CD8-positive, alpha-beta memory T cell (primary cell): ENCODE measurements at places on chromosomes 3 and 15. TPM values are rescaled to one million over a fixed set of nuclear protein-coding genes. Genes with fewer than 3 reads are reported as not detected.

DNA sequence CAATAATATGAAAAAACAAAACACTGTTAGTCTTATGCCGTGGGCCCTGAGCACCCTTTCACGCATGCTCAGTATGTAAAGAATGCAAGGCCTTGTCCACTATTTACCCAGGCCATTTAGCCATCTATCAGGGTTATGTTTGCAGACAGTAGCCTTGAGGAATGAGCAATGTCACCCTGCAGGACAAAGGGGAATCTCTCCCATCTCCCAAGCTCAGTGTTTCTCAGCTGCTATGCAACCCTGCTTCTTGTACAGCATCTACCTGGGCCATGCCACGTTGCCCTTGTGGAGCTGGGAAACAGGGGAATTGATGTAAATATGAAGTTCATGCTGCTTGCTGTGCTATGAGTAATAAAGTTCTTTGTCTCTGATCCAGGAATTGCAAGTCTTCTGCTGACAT lies 51.5 kb upstream of the SLCO2A1 start:
- DNase-seq: no peak

DNA sequence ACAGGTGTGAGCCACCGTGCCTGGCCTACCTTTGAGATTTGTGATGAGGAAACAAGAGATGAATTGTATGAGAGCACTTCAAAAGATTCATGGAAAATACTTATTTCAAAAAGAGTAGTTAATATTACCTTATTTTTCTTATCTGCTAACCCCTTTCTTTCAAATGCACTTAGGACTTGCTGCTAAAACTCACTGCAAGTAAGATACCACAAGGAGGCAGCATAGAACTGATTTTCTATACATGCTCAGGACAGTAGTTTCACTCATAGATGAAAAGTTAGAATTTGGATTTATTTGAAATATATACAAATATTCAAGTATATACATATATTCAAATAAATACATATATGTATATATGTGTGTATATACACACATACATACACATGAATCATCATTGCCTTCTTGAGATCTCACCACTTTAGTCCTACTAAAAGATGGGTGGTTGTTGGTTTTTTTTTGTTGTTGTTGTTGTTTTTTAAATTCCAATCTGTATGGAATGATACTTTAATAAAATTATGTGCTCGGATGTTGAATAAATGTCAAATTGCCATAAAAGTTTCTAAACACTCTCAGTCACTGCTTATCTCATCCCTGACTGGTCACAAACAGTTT lies 2.4 kb downstream of the CCNDBP1 start:
- DNase-seq: peak; percentile 40

DNA sequence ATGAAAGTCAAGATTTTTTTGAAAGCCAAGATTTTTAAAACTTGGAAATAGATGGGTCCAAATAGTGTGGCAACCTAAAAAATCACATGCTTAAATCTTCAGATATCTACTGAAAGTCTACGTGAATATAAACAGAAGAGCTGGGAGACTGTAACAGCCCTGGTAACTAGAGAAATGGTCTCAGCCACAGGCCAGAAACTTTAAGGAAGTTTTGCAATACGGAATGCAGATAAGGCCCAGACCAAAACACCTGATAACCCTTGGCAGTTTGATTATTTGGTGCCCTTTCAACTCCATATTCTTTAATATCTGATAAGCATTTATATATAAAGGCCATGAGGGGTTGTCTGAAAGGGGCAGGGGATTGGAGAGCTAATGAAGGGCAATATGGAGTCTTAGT lies 537.3 kb upstream of the TGFBR2 start:
- DNase-seq: no peak

DNA sequence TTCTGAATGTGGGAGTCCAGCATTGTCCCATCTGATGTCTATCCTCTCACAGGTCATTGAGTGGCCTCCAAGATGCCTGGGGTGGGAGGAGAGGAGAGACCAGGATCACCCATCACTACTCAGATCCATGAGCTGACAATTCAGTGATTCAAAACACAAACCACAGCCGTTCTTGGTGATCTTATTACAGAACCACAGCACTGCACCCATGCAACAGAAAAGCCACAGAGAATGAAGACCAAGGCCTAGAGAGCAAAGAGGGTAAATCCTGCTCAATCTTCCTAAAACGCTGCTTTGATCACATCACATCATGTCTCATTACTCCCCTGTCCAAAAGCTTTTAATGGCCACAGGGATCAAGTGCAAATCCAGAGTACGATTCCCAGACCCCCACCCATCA lies 23.5 kb downstream of the ANP32A start:
- DNase-seq: no peak

DNA sequence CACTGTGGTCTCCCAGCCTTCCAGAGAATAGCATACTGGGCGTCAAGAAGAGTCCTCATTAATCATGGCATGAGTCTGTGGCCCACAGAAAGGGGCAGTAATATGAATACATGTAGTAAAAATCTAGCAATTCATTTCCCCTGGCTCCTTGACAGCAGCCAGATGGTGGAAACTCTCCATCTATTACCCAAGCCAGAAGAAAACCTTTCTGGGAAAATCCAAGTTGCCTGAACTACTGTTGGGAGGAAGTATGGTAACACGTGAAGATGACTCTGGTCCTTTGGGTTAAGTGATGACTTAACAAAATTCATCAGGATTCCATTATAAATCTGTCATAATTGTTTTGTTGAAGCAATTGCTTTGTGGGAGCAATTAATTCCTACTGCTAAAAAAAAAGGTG lies 530.5 kb downstream of the FHIT start:
- DNase-seq: no peak

- no peak for DNase-seq
These were observed 73.9 kb downstream of the BOC start for GRCh38 chr3:113285226-113285625.

- DNase-seq: no peak
These were observed 80.6 kb downstream of the FBXL22 start for GRCh38 chr15:63677778-63678177.

Gene RPP25
- 7.4 TPM for total RNA-seq

DNA sequence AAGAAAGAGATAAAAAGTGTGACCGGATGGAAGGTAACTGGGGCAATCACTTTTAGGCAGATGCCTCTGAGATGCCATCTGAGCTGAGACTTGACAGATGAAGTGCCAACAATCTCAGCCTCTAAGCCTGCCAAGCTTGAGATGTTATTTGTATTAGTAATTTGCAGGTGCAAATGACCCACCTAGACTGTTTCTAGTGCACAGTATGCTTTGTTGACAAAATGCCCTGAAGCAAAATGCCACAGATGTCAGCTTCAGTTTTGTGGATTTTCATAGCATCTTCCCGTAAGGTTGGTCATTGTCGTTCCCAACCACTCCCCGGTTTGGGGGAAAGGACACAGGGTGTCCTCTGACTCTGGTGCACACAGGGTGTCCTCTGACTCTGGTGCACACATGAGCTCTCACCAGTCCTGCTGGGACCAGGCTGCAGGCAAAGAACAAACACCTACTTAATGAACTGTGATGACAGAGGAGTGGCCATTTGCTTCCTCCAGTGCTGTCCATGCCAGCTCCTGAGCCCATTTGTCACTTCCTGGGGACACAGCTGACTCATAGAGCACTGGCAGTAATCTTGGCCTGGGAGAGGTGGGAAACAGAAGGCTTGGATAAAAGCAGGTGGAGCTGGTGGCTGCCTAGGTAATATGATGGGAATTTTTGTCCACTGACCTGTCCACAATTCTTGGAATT lies 16.7 kb upstream of the PPP1R2 start:
- DNase-seq: no peak

DNA sequence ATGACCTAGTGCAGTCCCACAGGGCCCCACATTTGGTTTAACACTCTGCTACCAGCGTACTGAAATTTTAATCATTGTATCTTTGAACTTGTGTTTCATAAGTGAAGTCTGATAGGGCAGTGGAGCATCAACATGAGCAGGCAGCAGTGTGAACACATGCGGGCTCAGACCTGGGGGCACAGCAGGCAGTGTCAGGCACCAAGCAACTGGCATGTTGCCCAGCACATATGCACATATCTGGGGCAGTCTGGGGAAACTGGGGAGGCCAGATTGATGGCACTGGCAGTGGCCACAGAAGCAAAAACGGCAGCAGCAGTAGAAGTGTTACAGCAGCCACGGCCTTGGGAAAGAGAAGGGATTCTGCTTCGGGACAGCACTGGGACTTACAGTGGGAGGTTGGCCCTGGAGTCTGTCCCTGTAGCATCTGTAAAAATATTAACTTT lies 353.9 kb upstream of the KCNMB2 start:
- no peak for DNase-seq

- DNase-seq: no peak
These were observed 50.6 kb upstream of the MLF1 start for GRCh38 chr3:158520433-158520832.

DNA sequence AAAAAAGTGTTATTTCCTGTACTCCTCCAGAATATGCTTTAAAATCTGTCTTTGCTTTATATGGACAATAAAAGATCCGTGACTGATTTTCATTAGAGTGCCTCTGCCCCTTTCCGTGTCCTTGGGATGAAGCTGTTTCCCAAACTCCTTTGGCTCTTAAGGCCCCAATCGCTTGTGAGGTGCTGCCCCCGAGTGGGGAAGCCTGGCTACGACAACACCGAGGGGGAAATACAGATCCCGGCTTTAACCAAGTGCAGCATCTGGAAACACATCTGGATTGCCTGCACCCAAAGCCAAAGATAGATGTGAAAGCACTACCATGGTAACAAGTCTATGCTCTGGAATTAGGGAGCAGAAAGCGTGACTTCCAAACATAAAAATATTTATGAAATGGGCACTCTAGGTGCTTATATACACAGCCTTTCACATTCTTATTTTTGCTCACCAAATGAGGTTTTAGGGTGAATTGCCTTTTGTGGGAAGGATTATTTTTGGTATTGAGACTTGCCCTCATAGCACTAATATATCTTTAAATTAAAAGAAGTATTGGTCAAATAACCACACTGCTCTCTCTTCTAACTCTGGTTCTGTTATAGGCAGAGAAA lies 40.6 kb upstream of the ADCY5 start:
- DNase-seq: peak; percentile 10

Gene ADGRG7
- total RNA-seq: not detected

Gene SCG5
- 0.28 TPM for total RNA-seq
